ENCODE measurements at places on chromosomes 1 and 21. TPM values are rescaled to one million over a fixed set of nuclear protein-coding genes. Genes with fewer than 3 reads are reported as not detected.

The FAM177B gene
- total RNA-seq = not detected

The SPRR5 gene
- total RNA-seq = not detected

The FBXO2 gene
- 12.9 TPM for total RNA-seq

The PLA2G4A gene
- 5.2 TPM for total RNA-seq

The KANK4 gene
- total RNA-seq = 0.28 TPM

The TFF3 gene
- 3.2 TPM for total RNA-seq

The FAM72C gene
- total RNA-seq = not detected

The RWDD3 gene
- total RNA-seq = 8.3 TPM

The ZP4 gene
- not detected for total RNA-seq

The TFAP2E gene
- not detected for total RNA-seq

The BACE2 gene
- 129 TPM for total RNA-seq

The ARHGEF19 gene
- total RNA-seq = 8.1 TPM

The CYB561D1 gene
- 16.5 TPM for total RNA-seq

The COL6A1 gene
- 814 TPM for total RNA-seq

The OR13G1 gene
- not detected for total RNA-seq

The KLHDC7A gene
- not detected for total RNA-seq

The ZFP69 gene
- 3.2 TPM for total RNA-seq

The RCOR3 gene
- 59.2 TPM for total RNA-seq

The AUNIP gene
- total RNA-seq = not detected

The NHLH1 gene
- not detected for total RNA-seq

The TCHH gene
- total RNA-seq = 0.41 TPM

The SPOCD1 gene
- total RNA-seq = 10.6 TPM

The NCF2 gene
- 22.2 TPM for total RNA-seq

The UCK2 gene
- 34.3 TPM for total RNA-seq

The OR2T29 gene
- total RNA-seq = not detected

The SLC26A9 gene
- total RNA-seq = 1.1 TPM

The CIART gene
- total RNA-seq = 9.7 TPM

The SLC30A10 gene
- total RNA-seq = not detected
